Glutamatergic neuron (in vitro differentiated cells): ENCODE measurements at places on chromosomes 2 and 18.

- DNase-seq, result no peak
These were observed 1888.7 kb upstream of the PIK3C3 start for GRCh38 chr18:40066368-40066767.

DNA sequence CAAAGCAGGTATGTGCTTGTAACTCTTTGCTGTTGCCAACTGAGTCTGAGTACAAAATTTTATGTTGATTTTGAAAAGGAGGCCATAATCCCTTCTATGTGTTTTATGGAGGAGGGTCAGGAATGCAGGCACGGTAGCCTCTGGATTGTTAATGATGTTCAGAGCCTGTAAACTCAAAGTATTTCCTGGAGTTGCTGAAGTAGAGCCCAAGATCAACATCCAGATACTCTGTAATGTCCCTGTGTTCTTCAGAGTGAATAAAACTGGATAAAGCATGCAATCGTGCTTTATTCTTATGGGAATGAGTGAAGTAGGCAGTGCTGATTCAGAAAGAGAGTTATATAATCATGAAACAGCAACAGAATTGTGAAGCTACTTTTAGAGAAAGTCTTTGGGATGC lies 61.8 kb upstream of the CHRNA1 start:
- DNase-seq, result no peak

GRCh38 chr18:25042641-25043051 lies 309.3 kb downstream of the ZNF521 start:
- no peak for DNase-seq

GRCh38 chr2:235835810-235836209 lies 332.4 kb downstream of the GBX2 start:
- DNase-seq, result no peak

DNA sequence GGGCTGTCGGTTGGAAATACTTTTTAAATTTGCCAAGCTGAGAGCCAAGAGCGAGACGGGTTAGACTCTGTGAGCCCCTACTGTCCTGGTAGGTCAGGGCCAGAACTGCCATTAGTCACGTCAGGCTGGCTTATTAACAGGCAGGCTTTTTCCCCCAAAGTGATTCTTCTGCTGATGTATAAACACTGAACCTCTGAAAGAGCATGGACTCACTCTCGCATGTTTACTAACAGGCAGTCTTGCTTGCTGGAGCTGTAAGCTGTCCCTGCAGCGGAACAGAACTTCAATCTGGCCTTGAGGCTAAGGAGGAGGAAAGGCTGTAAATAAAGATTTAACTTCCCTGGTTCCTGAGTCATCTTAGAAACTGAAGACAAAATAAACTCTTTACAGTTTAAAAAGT lies 288.4 kb downstream of the PIEZO2 start:
- DNase-seq, result no peak

DNA sequence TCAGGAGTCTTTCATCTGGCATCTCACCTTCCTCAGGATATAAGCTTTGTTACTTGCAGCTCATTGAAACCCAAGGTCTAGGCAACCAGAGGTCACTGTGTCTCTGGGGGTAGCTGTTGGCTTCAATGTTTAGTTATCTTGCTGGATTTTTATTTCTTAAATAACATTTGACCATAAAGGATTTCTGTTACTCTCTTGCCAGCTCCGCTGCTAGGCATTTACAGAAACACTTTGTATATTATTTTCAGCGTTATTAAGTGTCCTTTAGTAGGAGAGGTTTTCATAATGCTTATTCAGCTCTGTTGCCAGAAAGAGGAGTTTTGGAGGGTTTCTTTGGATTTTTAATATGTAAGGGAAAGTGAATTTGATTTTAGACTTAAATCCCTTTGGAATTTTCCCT lies 61.4 kb downstream of the QPCT start:
- DNase-seq, result no peak

DNA sequence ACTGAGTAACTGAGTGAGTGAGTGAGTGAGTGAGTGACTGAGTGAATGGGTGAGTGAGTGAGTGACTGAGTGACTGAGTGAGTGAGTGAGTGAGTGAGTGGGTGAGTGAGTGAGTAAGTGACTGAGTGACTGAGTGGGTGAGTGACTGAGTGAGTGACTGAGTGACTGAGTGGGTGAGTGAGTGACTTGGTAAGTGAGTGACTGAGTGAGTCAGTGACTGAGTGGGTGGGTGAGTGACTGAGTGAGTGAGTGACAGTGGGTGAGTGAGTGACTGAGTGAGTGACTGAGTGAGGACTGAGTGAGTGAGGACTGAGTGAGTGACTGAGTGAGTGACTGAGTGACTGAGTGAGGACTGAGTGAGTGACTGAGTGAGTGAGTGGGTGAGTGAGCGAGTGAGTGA lies 13.9 kb downstream of the MAL start:
- no peak for DNase-seq

DNA sequence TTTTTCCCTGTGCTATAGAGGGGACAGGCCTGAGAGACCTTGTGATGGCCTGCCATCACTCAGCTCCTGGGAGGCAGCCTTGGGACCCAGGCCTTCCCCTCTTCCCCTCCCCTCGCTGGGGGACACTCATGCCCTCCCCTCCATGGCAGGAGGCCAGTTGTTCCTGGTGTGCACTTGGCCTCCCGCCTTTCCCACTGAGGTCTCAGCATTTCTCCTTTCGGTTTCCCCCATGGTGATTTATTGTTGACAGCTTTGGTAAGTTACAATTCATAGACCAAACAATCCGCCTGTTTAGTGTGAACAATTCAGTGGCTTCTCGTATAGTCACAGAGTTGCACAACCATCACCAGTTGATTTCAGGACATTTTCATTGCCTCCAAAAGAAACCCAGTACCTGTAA lies 10.2 kb upstream of the CNDP1 start:
- no peak for DNase-seq

GRCh38 chr18:31740180-31740579 lies 20.5 kb downstream of the SLC25A52 start:
- DNase-seq, result no peak

DNA sequence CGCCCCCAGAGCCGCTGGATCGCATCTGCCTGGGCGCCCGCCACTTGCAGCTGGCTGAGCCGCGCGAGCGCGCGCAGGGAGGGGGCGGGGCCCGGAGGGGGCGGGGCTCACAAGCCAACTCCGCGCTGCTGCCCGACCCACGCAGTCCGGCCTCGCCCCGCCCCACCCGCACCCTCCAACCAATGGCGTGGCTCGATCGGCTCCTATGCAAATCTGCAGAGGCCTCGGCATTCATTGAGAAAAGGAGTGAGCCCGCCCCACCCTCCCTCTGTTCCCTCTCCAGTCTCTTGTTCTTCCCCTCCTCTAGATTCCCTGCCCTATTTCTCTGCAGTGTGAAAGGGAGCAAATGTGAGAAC lies at the start of gene ALK:
ALK (minus strand) TSS at position 27 of the 356 bp plus-strand sequence. CDS start 927 bp downstream, outside the sequence.
- peak; percentile 96 for DNase-seq

DNA sequence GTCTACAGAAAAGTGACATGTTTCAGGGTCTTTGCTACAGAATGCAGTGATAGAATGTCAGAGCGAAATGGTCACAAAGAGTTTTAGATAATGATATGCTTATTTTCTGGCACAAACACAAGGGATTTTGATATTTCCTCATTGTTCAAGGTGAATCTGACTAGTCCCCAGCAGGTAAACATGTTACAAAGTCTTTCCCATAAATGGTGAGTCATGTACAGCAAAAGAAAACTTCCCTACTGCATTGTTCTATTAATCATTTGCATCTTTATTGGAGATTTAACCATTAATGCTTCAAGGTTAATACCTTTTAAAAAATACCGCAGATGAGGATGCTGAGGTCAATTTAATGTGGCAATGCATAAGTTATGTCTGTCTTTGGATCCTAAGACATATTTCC lies 19.1 kb upstream of the TRIB2 start:
- no peak for DNase-seq

- no peak for DNase-seq
These were observed 263.7 kb downstream of the ALK start for GRCh38 chr2:29657674-29658073.

DNA sequence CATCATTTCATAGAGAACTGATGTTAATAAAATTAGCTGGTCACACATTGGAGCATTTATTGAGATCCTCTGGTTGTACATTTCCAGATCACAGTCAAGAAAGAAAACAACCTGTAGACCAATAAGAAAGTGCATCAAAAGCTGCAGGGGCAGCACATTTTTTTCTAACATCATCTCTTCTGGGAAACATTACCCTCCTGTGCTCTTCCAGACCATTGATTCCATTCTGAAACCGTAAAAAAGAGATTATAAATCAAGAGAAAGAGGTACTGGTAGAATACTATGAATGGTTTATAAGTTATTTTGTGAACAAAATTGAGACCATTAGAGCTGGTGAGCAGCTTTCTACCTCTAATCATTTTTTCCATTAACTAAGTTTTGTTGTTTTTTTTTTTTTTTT lies 1548.2 kb upstream of the CELF4 start:
- no peak for DNase-seq

GRCh38 chr2:191797942-191798876 lies 48.7 kb downstream of the CAVIN2 start:
- no peak for DNase-seq

DNA sequence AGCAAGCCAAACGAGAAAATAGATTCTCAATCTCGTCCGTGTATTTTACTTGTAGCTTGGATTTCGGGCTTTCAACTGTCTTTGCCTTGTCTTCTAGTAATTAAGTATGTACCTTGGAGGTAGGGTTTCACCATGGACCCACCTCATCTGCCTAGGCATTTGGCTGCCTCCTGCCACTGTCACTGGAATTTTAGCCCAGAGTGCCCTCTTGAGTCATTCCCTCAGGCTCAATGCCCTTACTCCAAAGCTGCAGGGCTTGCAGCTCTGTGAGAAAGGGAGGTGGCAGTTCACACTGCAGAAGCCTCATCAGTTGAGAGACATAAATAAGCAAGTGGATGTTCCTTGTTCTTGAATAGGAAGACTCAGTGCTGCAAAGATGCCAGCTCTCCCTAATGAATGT lies 89.6 kb downstream of the VSNL1 start:
- no peak for DNase-seq
